ENCODE measurements at places on chromosomes 1 and 21.

DNA sequence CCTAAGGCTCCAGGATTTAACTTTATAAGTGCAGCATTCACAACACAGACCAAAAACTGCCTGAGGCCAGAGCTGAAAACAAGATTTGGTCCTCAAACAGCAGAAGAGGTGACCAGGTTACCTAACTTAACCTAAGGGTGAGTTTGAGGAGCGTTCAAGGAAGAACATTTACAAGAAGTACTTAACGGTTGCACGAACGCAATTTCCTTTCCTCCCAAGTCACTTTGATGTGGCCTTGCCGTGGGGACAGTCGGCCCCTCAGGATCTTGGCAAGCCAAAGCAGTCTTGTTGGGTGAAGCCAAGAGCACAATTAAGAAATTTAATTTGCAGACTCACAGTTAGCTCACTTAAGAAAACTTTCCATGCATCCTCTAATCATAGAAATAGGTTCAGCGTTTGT lies 202.6 kb upstream of the COA6 start:
- no peak for DNase-seq

DNA sequence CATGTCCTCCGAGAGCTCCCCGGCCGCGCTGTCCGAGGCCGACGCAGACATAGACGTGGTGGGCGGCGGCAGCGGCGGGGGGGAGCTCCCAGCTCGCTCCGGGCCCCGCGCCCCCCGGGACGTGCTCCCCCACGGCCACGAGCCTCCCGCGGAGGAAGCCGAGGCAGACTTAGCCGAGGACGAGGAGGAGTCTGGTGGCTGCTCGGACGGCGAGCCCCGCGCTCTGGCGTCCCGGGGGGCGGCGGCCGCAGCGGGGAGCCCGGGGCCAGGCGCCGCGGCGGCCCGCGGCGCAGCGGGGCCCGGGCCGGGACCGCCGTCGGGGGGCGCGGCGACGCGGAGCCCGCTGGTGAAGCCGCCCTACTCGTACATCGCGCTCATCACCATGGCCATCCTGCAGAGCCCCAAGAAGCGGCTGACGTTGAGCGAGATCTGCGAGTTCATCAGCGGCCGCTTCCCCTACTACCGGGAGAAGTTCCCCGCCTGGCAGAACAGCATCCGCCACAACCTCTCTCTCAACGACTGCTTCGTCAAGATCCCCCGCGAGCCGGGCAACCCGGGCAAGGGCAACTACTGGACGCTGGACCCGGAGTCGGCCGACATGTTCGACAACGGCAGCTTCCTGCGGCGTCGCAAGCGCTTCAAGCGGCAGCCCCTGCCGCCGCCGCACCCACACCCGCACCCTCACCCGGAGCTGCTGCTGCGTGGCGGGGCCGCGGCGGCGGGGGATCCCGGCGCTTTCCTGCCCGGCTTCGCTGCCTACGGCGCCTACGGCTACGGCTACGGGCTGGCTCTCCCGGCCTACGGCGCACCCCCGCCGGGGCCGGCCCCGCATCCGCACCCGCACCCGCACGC lies 547 bp downstream of the FOXD2 start:
- no peak for DNase-seq

- DNase-seq: no peak
Measured at GRCh38 chr1:108716437-108717230, 3.9 kb downstream of the FNDC7 start.

DNA sequence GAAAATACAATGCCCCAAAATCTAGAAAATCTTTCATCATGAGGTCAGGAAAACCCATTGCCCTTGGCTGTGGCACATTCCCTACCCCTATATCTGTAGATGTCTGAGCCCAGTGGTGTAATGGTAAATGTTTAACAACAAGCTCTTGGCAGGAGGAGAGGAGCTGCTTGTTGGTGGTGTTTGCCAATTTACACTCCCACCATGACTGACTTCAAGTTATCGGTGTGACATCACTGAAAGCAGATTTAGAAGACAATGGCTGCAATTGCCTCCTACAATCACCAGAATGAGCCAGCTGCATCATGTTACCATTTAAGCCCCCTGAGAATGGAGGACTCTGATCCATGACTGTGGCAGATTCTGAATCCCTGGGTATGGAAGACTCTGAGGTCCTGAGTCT lies 70.9 kb downstream of the SDC3 start:
- DNase-seq: no peak

- DNase-seq: no peak
Measured at GRCh38 chr1:76145332-76145731, 70.8 kb downstream of the ST6GALNAC3 start.

DNA sequence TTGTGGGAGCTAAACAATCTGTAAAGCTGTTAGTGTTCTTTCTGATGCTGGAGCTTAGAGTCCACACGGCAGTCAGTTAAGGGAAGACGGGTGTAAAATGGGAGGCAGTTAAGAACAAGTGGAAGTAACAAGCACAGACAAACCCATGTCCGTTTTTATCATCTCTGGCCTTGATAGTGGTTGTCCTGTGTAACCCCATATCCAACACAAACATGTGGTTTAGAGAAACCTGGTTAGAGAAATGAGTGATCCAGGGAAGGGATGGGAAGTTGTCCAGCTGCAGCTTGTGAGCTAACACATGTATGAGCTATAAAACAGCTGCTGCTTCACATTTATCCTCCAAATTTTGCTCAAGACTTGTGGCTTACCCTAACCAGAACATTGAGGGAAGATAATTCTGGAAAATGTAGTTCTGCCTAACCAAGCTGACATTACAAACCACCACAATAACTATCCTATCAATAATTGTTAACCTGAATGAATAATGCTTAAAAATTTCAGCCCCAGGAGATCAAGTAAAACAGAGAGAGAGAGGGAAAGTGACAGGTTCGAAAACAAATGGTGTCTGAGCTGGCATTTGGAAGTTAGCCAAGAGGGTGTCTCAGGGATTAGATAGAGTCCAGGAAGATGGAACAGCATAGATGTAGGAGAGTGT lies 10.6 kb upstream of the C1orf162 start:
- no peak for DNase-seq

- DNase-seq: no peak
Measured at GRCh38 chr1:41526956-41527561, 42.6 kb upstream of the EDN2 start.

DNA sequence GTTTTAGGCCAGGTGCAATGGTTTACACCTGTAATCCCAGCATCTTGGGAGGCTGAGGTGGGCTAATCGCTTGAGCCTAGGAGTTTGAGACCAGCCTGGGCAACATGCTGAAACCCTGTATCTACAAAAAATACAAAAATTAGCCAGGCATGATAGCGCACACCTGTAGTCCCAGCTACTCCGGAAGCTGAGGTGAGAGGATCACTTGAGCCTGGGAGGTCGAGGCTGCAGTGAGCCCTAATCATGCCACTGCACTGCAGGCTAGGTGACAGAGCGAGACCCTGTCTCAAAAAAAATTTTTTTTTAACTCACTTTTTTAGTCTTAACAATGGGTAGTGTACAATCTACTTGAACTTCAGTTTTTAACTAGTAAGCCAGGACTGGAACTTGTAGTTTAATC lies 137.5 kb downstream of the HS2ST1 start:
- DNase-seq: no peak

DNA sequence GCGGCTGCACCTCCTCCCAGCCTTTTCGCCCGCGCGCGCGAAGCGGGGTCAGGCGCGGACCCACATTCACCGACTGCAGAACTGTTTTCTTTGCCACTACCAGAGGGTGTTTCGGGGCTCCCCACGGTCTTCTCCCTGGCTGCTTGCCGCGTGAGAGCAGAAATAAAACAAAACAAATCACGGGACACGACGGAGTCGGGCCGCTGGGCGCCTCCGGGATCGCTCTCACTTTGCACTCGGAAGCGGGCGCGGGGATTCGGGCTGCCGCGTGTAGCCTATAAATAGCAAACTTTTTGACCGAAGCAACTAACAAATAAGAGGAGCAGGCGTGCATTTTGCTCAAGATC lies 412.3 kb upstream of the ESRRG start:
- DNase-seq: no peak

DNA sequence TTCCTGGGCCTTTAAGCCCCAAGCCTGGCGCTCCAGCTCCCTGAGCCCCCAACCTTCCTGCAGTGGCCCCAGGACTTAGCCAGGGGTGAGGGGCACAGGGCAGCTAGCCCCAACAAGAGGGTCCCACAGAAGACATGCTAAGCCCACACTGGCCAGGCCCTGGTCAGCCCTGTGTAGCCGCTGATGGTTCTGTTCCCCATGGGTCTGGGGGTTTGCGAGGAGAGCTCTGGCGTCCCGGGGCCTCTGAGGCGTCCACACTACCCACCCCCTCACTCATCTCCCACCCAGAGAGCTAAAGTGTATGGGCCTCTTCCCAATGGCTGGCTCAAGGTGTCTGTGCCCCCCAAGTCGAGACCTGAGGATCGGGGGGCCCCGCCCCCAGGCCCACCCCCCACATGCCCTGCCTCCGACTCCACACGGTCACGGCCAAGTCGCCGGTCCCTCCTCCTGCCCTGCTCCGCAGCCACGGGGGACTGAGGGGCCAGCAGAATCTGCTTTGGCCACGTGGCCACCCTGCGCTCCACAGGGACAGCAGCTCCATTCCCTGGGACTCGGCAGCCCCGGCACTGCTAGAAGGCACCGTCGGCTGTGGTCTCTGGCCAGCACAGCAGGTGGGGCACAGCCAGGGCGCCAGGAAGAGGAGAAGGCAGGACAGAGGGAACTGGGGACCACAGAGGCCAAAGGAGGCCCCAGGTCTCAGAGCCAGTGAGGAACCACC lies 7.8 kb downstream of the TNFRSF18 start:
- peak; percentile 13 for DNase-seq

DNA sequence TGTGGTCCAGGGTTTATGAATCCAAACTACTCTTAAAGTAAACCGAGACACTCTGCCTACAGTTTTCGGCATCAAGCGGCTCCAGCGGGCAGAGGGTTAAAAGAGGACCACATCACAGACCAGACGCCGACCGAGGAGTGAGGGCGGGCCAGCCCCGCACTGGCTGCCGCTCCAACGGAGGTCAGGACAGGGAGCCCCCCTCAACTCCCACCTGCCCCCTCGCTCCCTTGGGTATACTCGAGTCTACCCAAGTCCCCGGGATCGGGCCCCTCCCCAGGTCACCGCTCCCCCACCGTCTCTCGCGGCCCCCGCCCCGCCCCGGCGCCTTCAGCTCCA lies 312 bp downstream of the ARNT start:
- no peak for DNase-seq

DNA sequence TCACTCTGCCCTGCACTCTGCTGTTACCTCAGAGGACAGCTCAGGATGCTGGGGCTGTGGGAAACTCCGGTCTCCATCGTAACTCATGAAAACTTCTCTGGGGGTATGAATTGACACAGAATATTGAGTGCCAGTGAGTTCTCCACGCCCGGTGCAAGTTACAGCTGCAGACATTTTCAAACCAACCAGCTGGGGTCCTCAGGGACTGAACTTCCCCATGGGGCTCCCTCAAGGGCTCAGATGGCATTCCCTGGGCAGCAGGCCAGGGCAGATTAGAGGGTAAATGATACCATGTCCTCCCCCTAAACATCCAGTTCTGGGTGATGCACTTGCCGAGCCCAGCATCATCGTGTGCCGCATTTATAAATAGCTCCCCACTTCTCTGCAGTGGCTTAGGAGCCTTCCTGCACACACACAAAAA lies 27.8 kb upstream of the CCSAP start:
- no peak for DNase-seq

DNA sequence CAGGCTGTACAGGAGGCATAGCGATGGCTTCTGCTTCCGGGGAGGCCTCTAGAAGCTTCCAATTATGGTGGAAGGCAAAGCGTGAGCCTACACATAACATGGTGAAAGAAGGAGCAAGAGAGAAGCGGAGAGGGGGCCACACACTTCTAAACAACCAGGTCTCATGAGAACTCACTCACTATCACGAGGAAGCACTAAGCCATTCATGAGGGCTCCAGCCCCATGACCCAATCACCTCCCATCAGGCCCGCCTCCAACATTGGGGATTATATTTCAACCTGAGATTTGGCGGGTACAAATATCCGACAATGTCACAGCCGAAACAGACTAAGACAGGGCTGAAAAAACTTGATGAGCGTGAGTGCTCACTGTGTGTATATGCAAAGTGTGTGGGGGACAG lies 89.3 kb upstream of the CNIH3 start:
- DNase-seq: no peak

- DNase-seq: no peak
Measured at GRCh38 chr1:65167586-65168242, 19.7 kb downstream of the AK4 start.

GRCh38 chr1:247352175-247352574 lies 20.5 kb upstream of the ZNF496 start:
- no peak for DNase-seq

DNA sequence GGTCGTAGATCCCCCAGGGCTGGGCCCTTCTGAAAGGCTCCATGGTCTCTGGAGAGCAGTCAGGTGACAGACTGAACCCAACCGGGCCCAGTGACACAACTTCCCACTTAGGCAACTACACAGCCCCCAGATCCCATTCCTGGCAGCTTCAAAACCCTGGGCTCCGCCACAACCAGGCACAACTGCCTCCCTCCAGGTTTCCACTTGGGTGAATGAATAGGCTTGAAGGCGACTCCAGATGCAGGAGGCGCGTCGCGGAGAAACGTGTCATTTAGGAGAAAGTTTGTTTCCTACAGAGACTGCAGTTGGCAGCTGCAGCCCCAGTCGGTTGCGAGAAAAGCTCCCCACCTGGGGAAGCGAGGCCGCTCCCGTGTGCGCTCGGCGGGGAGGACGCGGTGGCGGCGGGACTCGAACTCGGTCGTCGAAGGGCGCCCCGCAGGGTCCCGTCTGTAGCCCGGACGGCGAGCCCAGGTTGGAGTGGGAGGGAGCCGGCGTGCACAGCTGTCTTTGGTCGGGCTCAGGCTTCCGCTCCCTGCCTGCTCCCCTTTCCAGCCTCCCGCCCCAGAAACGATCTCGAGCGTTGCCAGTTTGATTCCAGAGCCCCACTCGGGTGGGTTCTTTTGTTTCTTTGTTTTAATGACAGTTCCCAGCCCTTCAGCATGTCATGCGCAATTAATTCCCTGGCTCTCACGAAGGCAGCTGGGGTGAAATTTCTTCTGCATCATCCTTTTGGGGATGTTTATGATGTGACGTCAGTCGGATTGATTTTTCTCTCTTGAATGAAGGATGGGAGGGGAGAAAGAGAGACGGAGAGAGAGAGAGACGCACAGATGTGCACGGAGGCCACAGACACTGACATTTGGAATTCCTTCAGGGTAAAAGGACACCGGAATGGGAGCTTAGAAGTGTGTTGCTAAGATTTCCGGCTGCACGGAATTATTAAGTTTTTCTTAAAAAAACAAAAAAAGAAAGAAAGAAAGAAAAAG lies 862 bp upstream of the SGIP1 start:
- peak; percentile 58 for DNase-seq

- DNase-seq: no peak
Measured at GRCh38 chr1:228358764-228359612, 47.6 kb downstream of the TRIM11 start.

DNA sequence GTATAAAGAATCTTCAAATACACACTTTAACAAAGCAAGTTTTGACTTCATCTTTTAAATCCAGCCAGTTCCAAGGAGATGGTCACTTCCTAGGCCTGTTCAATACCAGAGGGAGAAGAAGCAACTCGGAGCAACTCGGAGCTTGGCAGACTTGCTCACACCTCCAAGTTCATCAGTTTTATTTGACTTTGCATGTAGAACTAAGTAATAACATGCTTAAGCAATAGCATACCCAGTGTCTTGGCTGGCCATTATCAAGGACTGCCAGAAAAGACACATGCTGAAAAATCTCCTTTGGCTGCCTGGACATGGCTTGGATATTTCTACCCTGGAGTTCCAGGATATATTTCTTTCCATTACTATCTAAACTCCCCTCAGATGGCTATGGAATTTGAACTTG lies 52.6 kb downstream of the GNG12 start:
- DNase-seq: no peak
